ENCODE measurements at places on chromosomes 16 and 17.
A peak's percentile ranks its signal among the peaks of the same experiment; 100 is the strongest.

- DNase-seq: peak; percentile 45
Measured at GRCh38 chr17:31825961-31826691, 32.9 kb downstream of the COPRS start.

GRCh38 chr16:66588981-66589713 lies 9.9 kb downstream of the CMTM2 start:
- no peak for DNase-seq

DNA sequence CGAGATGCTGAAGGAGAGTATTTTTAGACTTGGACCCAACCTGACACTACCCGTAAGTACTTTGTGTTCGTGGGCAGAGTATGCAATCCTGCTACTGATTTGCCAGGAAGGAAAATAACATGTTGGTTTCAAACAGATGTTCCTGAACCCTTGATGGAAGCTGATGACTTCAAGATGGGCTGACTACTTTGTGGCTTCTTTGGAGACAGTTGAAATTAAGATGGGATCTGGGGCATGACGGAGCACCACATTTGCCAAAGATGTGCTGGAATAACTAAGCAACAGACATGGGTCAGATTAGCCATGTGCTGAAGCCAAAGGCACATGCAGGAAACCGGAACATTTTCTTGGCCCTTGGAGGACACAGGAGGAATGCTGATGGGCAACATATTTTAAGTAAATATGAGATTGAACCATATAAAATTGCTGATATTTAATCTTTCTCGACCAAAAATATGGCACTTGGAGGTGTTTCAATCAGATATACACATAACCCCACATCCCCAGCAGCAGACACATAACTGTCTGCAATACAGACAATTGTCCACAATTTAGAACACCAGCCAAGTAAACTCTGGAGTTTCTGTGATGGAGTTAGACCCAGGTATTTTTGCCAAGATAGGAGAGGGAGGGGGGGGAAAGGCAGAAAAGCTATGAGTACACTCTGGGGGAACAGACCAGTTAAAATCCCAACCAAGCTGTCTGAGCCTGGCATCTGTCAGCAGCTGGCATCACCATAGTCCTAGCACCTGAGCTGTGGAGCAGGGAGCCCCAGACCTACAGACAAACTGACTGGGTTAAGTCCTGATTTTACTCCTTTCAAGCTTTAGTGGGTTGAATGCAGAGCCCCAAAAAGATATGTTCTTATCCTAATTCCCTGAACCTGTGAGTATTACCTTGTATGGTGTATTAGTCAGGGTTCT lies 329.4 kb upstream of the CDH5 start:
- DNase-seq: no peak

GRCh38 chr16:59878999-59879398 lies 1144.9 kb upstream of the GOT2 start:
- no peak for DNase-seq

DNA sequence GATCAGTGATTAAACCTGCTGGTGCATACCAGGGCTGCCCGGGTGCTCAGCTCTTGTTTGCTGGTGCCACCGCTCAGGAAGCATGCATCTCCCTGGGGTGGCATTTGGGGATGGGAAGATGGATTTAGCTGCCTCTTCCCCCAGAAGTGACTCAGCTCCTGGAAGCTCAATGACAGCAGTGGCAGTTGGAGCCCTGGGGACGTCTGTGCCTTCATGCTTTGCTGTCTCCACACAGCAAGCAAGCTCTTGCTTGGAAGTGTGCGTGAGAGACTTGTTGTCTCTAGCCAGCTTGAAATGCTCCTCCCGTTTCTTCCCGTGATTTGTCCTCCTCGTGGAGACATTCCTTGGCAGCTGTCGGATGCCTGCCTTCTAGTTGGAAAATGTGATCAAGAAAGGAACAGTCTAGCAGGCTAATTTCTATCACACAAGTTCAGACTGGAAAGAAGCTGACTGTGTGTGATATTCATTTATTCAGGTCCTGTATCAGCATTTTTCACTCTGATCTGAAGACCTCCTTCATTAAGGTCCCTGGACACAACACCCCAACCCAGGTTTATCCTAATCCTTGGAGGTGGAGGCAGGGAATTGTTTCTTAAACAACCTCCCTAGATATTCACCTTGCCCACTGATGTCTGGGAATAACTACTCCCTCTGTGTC lies 73.0 kb downstream of the BMERB1 start:
- DNase-seq: no peak

GRCh38 chr17:34387566-34387965 lies 24.5 kb upstream of the CCL1 start:
- DNase-seq: no peak

DNA sequence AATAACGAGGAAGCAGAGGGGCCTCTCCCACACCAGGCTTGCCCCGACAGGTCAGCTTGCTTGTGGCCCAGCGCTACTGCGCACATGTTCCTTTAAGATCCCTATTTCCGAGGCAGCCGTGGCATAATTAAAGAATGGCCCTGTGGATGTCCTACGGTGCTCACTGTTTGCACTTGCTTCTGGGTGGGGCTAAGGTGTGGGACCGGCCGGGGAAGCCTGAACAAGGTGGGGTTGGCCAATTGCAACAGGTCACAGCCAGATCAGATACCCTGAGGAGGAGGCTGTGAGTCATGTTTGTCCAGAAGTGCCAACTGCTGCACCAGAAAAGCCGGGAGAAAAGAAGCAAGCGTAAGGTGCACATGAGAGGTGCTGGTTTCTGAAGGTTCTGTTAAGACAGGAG lies 158.5 kb upstream of the CACNG5 start:
- DNase-seq: no peak

- DNase-seq: peak; percentile 17
Measured at GRCh38 chr17:29643817-29644160, 21.1 kb upstream of the CORO6 start.

- no peak for DNase-seq
Measured at GRCh38 chr17:45277992-45278391, 16.1 kb upstream of the SPATA32 start.

DNA sequence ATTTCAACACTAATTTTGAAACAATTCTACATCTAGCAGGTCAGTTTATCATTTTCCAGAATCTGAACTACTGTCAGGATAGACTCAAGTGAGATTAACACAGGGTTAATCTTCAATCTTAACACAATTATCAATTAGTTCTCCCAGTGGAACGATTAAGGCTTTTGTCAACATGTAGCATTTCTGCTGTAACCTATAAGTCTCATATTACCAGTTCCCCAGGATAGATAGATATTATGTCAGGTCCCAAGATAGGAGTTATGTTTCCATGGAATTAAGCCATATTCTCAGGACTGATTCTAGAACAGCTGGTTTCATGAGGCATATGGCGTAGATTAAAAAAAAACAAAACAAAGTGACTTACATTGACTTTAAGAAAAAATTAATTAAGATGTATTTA lies 4.4 kb upstream of the FBF1 start:
- no peak for DNase-seq
